Activated CD8-positive, alpha-beta memory T cell treated with anti-CD3 and anti-CD28 coated beads, Interleukin-2, amount 10 ng/mL, durations not matched to agents 7 days and 5 days (primary cell): ENCODE measurements at places on chromosomes 7 and 10. TPM values are rescaled to one million over a fixed set of nuclear protein-coding genes. Genes with fewer than 3 reads are reported as not detected.

IRF5 gene
- 16.5 TPM for total RNA-seq

NRCAM gene
- total RNA-seq, result not detected

SPAG6 gene
- total RNA-seq, result 3.7 TPM

GRCh38 chr10:72794260-72794659 lies 99.3 kb upstream of the OIT3 start:
- no peak for DNase-seq

DNA sequence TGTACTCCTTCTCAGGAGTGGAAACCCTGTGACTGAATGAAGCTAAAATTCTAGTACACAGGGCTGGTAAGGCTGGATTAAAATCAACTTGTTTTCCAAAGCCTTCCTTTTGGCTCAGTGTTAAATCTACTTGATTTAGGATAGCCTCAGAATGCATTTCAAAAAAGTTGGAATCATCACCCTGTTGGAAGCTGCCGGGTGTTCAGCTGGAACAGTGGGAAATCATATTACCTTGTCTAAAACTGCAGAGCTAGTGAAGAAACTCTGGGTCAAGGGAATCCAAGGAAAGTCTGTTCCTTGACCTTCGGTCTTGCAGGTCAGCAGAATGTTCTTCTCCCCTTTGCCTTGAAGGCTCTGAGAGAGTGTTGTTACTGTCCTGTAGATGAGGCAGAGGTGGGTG lies 252.1 kb upstream of the INHBA start:
- DNase-seq, result no peak
